Dermis microvascular lymphatic vessel endothelial cell (primary cell): ENCODE measurements at places on chromosomes 1 and 21. TPM values are rescaled to one million over a fixed set of nuclear protein-coding genes. Genes with fewer than 3 reads are reported as not detected.

DPT gene
- not detected in 2 replicates for total RNA-seq

PPP1R8 gene
- 48.3 and 50.2 TPM in 2 replicates for total RNA-seq

CYP4B1 gene
- not detected in 2 replicates for total RNA-seq

CSF1 gene
- 4.6 and 7.6 TPM in 2 replicates for total RNA-seq

BCAN gene
- not detected in 2 replicates for total RNA-seq

SPRR2G gene
- not detected in 2 replicates for total RNA-seq

PITHD1 gene
- total RNA-seq = 30.4 and 51.2 TPM in 2 replicates

UMODL1 gene
- total RNA-seq = not detected in 2 replicates

HCRTR1 gene
- 0.77 and 2.8 TPM in 2 replicates for total RNA-seq

CAMK1G gene
- total RNA-seq = not detected in 2 replicates

C1QB gene
- total RNA-seq = not detected in 2 replicates

HOOK1 gene
- under 0.01 TPM in 2 replicates for total RNA-seq

TNN gene
- total RNA-seq = under 0.01 TPM in 1 of 2 replicates, not detected in the other

CD244 gene
- total RNA-seq = not detected in 2 replicates

TBX19 gene
- 0.39 and 0.51 TPM in 2 replicates for total RNA-seq

LAMC2 gene
- 12.6 and 39.9 TPM in 2 replicates for total RNA-seq

CFAP45 gene
- 0.13 and 0.51 TPM in 2 replicates for total RNA-seq

CYP4A11 gene
- not detected in 2 replicates for total RNA-seq

MSH4 gene
- 0.13 TPM in 2 replicates for total RNA-seq

WNT3A gene
- total RNA-seq = not detected in 2 replicates

GPX7 gene
- 15.0 and 20.7 TPM in 2 replicates for total RNA-seq

AADACL3 gene
- not detected in 2 replicates for total RNA-seq

ERICH3 gene
- not detected in 2 replicates for total RNA-seq

KCNH1 gene
- not detected in 2 replicates for total RNA-seq

S100A14 gene
- 0.13 and 0.51 TPM in 2 replicates for total RNA-seq

NEK2 gene
- total RNA-seq = 6.7 and 18.5 TPM in 2 replicates

CLDN8 gene
- not detected in 2 replicates for total RNA-seq

TAS1R1 gene
- 0.13 TPM in 1 of 2 replicates, not detected in the other for total RNA-seq

PCSK9 gene
- total RNA-seq = under 0.01 and 0.26 TPM in 2 replicates

PLEKHN1 gene
- total RNA-seq = 0.38 and 0.51 TPM in 2 replicates

KRTAP19-3 gene
- not detected in 2 replicates for total RNA-seq

OPTC gene
- total RNA-seq = not detected in 2 replicates

OPRD1 gene
- not detected in 2 replicates for total RNA-seq

CXADR gene
- 48.3 and 75.1 TPM in 2 replicates for total RNA-seq

KCNJ15 gene
- total RNA-seq = 0.51 and 0.63 TPM in 2 replicates

PLD5 gene
- total RNA-seq = not detected in 2 replicates

NR1I3 gene
- not detected in 2 replicates for total RNA-seq

CFAP107 gene
- not detected in 2 replicates for total RNA-seq

NTMT2 gene
- total RNA-seq = not detected in 2 replicates

THEM4 gene
- 6.9 and 8.3 TPM in 2 replicates for total RNA-seq

DLGAP3 gene
- under 0.01 TPM in 2 replicates for total RNA-seq

ADGRB2 gene
- total RNA-seq = 0.26 and 0.51 TPM in 2 replicates

TNFSF4 gene
- total RNA-seq = 2.0 and 3.6 TPM in 2 replicates

HFM1 gene
- under 0.01 and 0.25 TPM in 2 replicates for total RNA-seq

OR2L8 gene
- total RNA-seq = not detected in 2 replicates

CORT gene
- total RNA-seq = 0.13 TPM in 1 of 2 replicates, not detected in the other

VSIG8 gene
- not detected in 2 replicates for total RNA-seq

RGS13 gene
- not detected in 2 replicates for total RNA-seq

MARK1 gene
- total RNA-seq = 1.4 and 2.4 TPM in 2 replicates

STUM gene
- 0.13 and 0.25 TPM in 2 replicates for total RNA-seq

RGS18 gene
- total RNA-seq = not detected in 2 replicates

ADAM30 gene
- not detected in 2 replicates for total RNA-seq

C1orf141 gene
- total RNA-seq = not detected in 2 replicates

SDC3 gene
- 20.3 and 58.0 TPM in 2 replicates for total RNA-seq

OR2AK2 gene
- total RNA-seq = not detected in 2 replicates

TRABD2B gene
- total RNA-seq = under 0.01 TPM in 1 of 2 replicates, not detected in the other

PLCH2 gene
- under 0.01 TPM in 2 replicates for total RNA-seq
